Stimulated activated CD8-positive, alpha-beta memory T cell treated with anti-CD3 and anti-CD28 coated beads, Interleukin-15, amount 100 ng/mL, for 4 hours (primary cell): ENCODE measurements at places on chromosomes 4 and X.

- no peak for DNase-seq
These were observed 41.3 kb upstream of the PRKG2 start for GRCh38 chr4:81256059-81256970.

DNA sequence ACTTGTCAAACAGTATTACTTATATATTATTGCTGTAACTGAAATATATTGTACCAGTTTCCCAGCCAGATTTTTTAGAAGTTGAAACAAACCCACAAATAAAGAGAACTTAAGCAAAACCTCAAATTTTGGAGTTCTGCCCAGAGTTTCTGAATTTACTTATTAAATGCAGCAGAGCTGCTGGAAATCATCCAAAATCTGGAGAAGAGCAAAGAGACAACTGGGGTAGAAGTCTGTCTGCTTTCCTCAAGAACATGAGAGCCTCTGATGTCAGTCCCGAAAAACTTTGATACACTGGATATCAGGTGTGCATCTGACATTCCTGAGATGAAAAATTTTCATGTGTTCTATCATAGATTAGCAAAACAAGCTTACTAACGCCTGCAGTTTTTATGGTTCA, 325.9 kb downstream of the NR3C2 start:
- no peak for DNase-seq

DNA sequence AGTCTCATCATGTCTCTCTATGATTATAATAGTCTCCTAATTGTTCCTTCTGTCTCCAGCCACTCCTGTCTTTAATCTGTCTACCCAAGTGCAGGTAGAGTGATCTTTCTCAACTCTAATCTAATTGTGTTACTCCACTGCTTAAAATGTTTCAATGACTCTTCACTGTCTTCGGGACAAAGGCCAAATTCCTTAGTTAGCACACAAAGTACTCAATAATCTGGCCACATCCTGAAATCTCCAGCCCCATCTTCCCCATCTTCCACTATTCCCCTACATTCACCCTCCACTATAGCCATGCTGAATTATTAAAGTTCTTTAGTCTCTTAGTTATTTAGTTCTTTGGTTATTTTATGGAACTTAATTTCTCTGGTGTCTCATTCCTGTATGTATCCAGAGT, 353.3 kb downstream of the OPHN1 start:
- no peak for DNase-seq

DNA sequence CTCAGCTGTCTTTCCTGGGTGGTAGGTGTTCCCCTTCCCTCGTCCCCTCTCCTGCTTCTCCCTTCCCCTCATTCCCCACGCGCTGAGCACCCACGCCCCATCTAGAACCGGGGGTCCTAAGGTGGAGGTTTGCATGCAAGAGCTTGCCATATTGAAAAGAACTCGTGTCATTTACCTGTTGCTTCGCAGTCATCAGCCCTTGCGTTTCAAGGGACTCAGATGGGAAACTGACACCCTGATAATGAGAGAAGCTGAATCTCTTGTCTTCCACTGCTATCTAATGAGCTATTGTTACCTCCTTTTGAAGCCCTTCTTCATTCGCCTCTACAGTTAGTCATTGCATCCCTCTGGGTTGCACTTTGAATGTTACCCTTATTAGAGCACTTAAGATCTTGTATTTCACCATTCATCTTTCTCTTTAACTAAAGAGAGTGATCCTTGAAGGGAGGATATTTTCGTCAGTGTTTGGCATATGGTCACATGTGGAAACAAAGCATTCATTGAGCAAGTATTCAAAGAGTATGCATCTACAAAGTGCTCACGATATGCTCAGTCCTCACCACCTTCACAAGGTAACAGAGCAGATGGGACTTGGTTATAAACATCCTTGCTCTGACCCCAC, 25.7 kb downstream of the ARL9 start:
- no peak for DNase-seq

DNA sequence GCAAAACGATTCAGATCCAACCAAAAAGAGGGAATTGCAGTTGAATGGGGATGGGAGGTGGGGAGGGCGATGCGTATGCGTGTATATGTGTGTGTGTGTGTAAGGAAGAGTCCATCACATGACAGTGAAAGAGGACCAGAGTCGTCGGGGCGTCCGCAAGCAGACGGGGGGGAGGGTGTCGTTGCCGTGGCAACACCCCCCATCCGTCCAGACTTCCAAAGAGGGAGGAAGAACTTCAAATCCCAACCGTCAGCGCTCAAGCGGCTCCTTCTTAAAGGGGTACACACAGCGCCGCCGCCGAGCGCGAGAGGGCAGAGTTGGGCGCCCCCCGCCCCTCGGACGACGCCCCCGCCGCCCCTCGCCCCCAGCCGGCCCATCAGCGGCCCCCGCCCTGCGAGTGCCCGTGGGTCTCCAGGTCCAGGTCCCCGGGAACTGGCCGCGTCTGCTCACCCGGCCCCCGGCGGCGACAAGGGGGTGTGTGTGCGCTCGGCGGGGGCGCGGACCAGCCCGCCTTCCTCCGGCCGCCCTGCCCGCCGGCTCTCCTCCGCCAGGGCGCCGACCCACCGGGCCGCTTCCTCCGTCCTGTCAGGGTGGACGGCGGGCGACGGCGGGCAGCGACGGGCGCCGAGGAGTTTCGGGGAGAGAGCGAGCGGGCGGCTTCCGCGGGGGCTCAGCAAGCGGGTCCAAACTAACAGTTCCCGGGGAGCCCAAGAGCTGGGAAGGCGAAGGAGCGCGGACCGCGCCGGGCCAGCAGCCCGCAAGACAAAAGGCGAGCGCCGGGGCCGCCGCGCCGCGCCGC, 685 bp downstream of the LCORL start:
- DNase-seq, result peak; percentile 18

DNA sequence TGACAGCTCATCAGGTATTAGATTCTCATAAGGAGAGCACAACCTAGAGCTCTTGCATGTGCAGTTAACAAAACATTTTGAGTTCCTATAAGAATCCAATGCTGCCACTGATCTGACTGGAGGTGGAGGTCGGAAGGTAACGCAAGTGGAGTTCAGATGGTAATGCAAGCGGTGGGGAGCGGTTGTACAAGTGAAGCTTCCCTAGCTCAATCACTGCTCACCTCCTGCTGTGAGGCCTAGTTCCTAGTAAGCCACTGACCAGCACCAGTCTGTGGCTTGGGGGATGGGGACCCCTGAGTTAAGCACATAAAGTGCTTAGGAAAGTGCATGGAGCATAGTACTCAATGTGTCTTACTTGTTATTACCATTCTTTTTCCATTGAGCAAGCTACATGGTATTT, 983.2 kb upstream of the IGFBP7 start:
- DNase-seq, result no peak

GRCh38 chr4:142416121-142416520, 430.0 kb downstream of the INPP4B start:
- DNase-seq, result no peak

- no peak for DNase-seq
These were observed 983.7 kb upstream of the LCORL start for GRCh38 chr4:19005211-19005610.

- DNase-seq, result no peak
These were observed 9.7 kb upstream of the KLF3 start for GRCh38 chr4:38654273-38654672.

- DNase-seq, result peak; percentile 27
These were observed 3.5 kb downstream of the AP1AR start for GRCh38 chr4:112234952-112235609.

- DNase-seq, result no peak
These were observed at the start of gene GPC4 for GRCh38 chrX:133415276-133416105. Gene GPC4 (minus strand): TSS chrX:133415489. CDS start chrX:133414965, 524 bp downstream.

DNA sequence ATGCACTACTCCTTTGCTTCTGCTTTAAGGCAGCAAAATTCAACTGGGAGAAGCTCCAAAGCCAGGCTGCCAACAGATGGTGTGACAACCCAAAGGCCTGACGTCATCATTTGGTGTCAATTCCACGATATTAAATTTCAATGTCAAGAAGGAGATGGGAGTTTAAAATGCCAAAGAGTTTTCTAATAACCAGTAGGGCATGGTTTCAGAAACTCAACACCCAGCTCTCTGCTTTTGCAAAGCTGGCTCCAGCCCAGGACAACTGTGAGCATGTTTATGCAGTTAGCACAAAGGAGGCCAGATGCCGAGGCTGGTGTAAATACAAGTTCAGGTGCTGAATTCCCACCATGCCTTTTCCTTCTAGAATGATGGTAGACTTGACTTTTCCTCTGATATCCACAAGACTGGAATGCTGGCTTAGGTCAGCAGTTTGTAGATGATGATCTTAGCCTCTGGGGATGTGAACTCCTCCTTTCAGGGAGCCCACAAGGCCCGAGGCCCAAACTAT, 67.3 kb downstream of the AFAP1 start:
- DNase-seq, result no peak

DNA sequence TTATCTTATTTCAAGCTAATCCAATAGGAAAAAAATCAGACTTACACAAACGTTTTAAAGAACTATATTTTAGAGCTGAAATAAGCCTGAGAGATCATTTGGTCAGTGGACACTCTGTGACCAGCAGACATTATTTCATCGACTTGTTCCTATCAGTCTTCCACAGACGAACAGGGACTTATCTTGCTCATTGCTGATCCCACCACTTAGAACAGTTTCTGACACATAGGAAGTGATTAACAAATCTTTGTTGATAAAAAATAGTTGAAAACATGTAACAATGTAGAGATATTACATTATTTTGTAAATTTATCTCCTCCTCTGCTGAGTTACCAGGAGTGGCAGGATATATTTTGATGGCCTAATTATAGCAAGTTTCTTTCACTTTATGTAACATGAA, 65.8 kb downstream of the TAPT1 start:
- no peak for DNase-seq

GRCh38 chr4:105631818-105632400, 76.6 kb downstream of the INTS12 start:
- no peak for DNase-seq

DNA sequence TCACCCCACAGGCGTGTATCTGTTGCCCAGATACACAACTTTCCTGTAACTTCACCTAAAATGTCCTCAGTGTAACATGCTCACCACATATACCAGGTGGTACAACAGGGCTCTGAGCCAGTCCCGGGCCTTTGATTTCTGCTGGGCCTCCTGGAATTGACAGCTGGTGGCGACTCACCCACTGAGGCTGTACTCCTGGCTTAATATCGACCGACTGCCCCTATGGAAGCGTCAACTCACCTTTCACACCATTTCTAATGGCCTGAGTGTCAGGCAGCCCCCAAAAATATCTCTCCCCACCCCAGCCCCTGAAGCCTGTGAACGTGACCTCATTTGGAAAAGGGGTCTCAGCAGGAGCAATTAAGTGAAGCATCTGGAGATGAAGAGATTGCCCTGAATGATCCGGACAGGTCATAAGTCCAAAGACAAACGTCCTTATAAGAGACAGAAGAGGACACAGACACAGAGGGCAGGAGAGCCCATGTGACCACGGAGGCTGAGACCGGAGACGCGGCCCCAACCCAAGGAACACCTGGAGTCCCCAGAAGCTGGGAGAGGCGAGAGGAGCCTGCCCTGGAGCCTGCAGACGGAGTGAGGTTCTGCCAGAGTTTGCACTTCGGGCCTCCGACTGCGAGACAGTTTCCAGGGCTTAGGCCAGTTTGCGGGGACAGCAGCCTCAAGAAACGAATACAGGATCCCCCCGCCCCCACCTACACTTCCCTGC, 12.6 kb upstream of the MXD4 start:
- DNase-seq, result no peak

- no peak for DNase-seq
These were observed 422.5 kb upstream of the FSTL5 start for GRCh38 chr4:162586266-162586665.

DNA sequence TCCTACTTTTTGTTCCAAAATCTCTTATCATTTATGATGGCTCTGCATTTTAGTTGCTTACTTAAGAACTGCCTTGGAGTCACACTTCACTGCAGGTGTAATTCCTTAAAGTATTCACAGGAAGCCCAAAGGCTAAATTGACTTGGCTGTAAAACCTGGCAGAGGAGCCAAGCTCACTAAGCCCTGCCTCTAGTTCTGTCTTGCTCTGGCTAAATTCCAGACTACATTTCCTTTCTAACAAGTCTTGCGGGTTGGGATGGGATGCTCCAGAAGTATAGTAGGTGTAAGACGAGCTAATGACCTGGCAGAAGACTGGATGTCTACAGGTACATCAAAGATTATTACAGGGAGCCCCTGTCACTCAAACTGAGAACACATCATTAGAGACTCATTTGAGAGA, 924.0 kb upstream of the INTU start:
- no peak for DNase-seq

GRCh38 chr4:114250439-114250891, 271.0 kb upstream of the ARSJ start:
- DNase-seq, result no peak

GRCh38 chr4:68283714-68284113, 38.2 kb upstream of the TMPRSS11B start:
- DNase-seq, result no peak

GRCh38 chrX:30576881-30577280, 685 bp downstream of the TASL start:
- no peak for DNase-seq

GRCh38 chrX:17036171-17036961, 89.9 kb downstream of the REPS2 start:
- no peak for DNase-seq

DNA sequence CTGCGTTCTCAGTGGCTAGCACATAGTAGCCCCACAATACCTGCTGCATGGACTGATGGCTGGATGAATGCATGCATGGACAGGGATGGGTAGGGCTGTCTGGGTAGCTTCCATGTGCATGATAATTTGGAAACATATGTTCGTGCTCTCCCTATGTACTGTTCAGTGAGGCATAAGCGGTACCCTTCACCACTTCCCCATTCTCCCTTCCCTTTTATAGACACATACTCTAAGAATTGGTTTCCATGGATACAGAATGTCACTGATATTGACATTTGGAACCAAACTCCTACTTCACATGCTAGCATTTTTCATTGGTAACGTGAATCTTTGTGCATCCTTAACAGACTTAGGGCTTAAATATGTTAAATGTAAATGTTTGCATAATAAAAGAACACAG, 20.4 kb downstream of the USP46 start:
- no peak for DNase-seq
